ENCODE measurements at places on chromosomes 6 and 20. TPM values are rescaled to one million over a fixed set of nuclear protein-coding genes. Genes with fewer than 3 reads are reported as not detected.

Gene C6orf52
- not detected for total RNA-seq

Gene LPA
- total RNA-seq: not detected

Gene GPX6
- not detected for total RNA-seq

Gene HCK
- total RNA-seq: 48.6 TPM

Gene ME1
- total RNA-seq: not detected

DNA sequence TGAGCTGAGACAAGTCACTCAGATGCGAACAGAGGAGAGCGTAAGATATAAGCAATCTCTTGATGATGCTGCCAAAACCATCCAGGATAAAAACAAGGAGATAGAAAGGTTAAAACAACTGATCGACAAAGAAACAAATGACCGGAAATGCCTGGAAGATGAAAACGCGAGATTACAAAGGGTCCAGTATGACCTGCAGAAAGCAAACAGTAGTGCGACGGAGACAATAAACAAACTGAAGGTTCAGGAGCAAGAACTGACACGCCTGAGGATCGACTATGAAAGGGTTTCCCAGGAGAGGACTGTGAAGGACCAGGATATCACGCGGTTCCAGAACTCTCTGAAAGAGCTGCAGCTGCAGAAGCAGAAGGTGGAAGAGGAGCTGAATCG lies 9.5 kb upstream of the SNRNP48 start:
- H3K27ac ChIP-seq: no peak overlapping the region
- H3K36me3 ChIP-seq: no peaks in the 10 kb centered on the region
- no peak overlapping the region for H3K4me3 ChIP-seq
- no peaks in the 10 kb centered on the region for H3K27me3 ChIP-seq
- no peaks in the 10 kb centered on the region for H3K4me1 ChIP-seq

DNA sequence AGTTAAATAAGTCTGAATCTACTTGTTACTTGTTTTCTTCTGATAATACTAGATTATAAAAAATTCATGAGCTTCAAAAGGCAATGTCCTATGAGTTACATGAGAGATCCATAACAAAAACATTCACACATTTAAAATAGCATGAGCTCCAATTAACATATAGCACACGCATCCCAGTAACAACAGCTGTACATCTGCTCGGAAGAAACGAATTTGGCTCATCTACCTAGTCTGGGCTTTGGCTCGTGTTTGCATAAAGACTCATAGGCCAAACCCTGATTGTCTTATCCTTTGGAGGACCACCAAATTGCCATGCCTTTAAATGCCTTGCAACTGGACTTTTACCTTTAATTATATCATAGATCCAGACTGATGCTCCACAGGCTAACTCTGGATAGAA lies 259.7 kb upstream of the CHD6 start:
- H3K27ac ChIP-seq: no peak overlapping the region
- no peaks in the 10 kb centered on the region for H3K36me3 ChIP-seq
- H3K4me1 ChIP-seq: no peaks in the 10 kb centered on the region
- no peaks in the 10 kb centered on the region for H3K27me3 ChIP-seq
- H3K4me3 ChIP-seq: no peak overlapping the region
- no peak for DNase-seq

DNA sequence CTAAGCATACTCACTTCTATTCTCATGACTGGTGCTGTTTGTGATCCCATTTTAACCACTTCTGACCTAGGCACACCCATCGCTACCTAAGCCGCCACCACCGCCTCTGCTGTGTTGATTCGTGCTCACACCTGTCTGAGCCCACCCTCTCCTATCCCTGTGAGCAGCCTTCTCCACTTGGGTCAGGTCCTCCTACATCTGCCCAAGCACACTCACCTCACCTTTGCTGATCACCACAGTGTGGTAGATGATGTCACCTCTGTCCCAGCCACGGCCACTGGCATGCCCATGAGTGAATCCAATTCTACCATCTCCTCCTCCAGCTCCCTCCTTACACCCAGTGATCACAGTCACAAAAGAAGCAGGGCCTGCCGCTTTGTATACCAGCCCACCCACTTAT lies 20.8 kb downstream of the MUC22 start:
- H3K4me1 ChIP-seq: no peaks in the 10 kb centered on the region
- no peak overlapping the region for H3K27ac ChIP-seq
- H3K36me3 ChIP-seq: no peaks in the 10 kb centered on the region
- DNase-seq: no peak
- H3K27me3 ChIP-seq: no peaks in the 10 kb centered on the region

DNA sequence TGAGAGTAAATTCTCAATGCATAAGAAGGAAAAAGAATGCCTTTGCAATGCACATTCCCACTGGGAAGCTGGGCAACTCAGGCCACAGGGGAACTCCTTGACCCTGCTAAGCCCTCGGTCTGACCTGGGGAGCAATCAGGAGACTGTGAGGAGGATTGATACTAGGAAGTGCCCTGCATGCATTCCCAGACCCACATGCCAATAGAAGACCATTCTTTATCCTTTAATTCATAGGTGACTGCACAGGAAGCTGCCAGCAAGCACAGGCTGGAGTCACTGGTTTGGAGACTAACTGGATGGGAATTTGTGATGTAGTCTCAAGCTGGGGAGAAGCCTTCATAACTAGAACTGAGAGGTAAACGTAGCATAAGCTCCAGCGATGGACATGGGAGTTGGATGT lies 1012.7 kb downstream of the EYS start:
- H3K36me3 ChIP-seq: no peaks in the 10 kb centered on the region
- no peak for DNase-seq
- no peaks in the 10 kb centered on the region for H3K4me1 ChIP-seq
- no peak overlapping the region for H3K4me3 ChIP-seq

DNA sequence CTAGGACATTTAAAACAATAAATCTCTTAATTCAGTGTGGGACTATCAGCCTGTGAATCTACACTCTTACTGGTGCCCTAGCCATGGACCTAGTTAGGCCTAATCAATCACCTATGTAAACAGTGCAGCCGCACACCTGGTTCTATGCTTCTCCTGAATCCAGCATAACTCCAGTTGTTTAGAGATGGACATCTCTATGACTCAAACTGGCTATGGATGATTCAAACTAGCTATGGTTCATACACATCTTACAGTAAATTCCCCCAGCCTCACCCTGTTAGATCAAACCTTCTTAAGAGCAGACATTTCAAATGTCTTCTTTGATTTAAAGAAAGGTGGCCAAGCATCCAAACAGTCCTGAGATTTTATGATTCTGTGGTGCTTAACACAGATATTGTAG lies 34.7 kb downstream of the SLC35B3 start:
- no peak for DNase-seq
- no peaks in the 10 kb centered on the region for H3K27me3 ChIP-seq
- H3K36me3 ChIP-seq: no peaks in the 10 kb centered on the region
- no peak overlapping the region for H3K27ac ChIP-seq

DNA sequence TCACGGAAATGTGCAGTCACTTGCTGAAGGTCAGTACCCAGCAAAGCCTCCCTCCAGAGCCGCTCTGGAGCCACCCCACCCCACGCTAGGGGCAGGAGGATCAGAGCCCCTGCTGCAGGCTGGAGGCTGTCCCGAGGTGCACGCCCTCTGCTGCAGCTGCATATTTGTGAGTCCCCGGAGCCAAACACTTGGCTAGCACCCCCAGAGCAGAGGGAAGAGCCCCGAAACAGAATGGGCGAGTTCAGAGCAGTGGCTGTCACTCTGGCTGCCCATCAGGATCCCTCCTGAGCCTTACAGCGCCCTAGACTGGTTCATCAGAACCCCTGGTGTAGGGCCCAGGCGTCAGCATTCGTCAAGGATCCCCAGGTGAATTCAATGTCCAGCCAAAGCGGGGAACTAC lies 9.5 kb upstream of the TULP1 start:
- H3K27me3 ChIP-seq: no peaks in the 10 kb centered on the region
- H3K27ac ChIP-seq: no peak overlapping the region
- no peaks in the 10 kb centered on the region for H3K36me3 ChIP-seq
- DNase-seq: no peak
- peaks cover 9% of the 10 kb centered on the region for H3K4me1 ChIP-seq
- H3K4me3 ChIP-seq: no peak overlapping the region

- no peak overlapping the region for H3K4me3 ChIP-seq
- no peaks in the 10 kb centered on the region for H3K36me3 ChIP-seq
- no peak for DNase-seq
These were observed 346.3 kb downstream of the BMP2 start for GRCh38 chr20:7113577-7114466.
